ENCODE measurements at places on chromosomes 2 and 18.
A peak's percentile ranks its signal among the peaks of the same experiment; 100 is the strongest.

DNA sequence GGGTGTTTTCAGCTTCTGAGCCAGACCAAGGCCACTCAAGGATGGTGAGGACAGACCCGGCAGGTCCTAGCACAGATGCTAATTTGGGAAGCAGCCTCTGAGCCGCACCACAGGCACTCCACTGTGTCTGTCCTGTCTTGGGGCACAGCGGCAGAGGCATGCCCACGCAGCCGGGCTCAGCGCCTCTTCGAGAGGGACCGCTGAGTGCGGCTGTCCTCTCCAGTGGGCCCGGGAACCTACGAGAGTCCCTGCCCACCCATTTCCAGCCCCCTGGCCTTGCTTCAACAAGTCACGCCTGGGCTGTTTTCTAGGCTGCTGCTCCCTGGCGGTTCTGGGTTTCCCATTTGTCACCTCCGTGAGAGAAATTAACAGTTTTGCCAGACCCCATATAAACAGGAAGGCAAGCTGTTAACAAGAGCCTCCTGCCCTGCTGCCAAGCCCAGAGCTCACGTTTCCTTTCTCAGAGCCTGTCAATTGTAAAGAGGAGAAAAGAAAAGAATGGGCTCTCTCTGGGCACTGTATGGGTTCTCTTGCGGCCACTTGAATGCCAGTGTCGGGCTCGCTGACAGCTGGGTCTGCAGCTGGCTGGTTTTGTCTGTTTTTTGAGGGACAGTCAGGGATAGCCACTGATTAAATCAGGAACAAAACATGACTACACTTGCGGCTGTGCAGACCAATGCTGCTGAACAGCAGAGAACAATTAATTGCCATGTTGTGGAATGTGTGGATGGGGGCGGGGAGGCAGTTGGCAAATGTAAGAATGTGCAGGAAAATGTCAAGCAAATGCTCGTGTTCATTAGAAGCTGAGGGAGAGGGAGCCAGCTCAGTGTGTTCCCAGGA is 30.6 kb downstream of the TMEM17 start:
- ATAC-seq = peak; percentile 27

DNA sequence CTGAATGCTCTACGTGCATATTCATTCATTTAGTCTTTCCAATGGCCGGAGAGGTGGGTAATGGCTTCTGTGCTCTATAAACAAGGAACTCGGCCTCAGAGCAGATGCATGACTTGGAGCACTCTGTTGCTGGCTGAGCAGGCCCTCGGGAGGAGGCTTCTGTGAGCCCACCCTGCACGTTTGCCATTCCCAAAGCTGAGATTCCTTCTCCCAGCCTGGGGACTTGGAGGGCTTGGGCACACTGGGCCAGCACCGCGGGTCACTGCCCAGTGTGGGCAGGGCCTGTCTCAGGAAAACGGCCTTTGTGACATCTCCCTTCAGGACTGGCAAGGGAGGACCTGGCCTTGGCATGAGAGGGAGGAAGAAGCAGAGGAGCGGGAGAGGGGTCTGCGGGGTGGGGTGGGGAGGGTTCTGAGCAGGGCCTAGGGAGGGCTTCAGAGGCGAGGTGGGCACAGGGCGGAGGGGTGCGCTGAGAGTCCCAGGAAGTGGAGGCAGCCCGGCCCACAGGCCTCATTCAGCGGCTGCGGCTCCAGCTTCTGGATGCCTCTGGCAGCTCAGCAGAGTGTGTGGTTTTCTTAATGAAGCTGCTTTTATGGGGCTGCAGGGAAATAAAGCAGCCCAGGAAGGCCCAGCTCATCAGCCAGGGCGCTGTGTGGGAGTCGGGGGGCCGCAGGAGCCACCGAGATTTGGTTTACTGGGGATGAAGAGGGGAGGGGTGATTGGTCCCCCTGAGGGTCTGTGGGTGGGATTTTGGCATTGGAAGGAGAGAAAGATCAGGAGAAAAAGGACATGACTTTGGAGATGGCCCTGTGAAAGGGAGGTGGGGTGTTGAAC is 51.7 kb upstream of the OTOF start:
- no peak for ATAC-seq

DNA sequence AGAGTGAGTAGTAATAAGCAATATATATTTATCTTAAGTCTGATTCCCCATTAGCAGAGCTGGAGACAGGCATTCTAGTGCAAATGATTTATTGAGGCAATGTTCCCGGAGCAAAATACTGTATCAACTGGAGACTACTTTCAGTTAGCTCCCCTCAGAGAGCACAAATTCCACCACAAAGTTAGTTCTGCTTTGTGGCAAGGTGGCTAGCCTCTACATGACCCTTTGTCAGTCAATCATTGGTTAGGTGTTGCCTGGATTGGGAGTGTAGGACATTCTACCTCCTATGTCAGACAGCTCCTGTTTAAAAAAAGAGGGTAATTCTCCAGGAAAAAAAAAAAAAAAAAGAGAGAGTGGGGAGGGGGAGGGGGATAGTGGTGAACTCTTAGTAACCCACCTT is 402.2 kb downstream of the NR4A2 start:
- no peak for ATAC-seq

DNA sequence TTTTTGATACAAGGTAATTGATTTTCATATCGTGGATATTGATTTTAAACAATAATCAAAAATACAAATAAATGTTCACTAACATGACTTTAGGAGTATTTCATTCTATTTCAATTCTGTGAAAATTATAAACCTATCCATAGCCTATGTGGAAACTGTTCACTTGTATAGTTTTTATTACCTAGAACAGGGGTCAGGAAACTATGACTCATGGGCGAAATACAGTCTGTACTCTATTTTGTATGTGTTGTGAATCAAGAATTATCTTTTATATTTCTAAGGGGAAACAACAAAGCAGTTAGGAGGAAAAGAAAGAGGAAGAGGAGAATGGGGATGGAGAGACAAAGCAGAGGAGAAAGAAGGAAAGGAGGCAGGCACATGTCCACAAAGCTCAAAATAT is 181.7 kb upstream of the VRK2 start:
- no peak for ATAC-seq

GRCh38 chr2:1937066-1937465 is 192.8 kb upstream of the PXDN start:
- ATAC-seq = no peak

- ATAC-seq = no peak
Observed at GRCh38 chr2:59583173-59583765, 970.2 kb downstream of the BCL11A start.

DNA sequence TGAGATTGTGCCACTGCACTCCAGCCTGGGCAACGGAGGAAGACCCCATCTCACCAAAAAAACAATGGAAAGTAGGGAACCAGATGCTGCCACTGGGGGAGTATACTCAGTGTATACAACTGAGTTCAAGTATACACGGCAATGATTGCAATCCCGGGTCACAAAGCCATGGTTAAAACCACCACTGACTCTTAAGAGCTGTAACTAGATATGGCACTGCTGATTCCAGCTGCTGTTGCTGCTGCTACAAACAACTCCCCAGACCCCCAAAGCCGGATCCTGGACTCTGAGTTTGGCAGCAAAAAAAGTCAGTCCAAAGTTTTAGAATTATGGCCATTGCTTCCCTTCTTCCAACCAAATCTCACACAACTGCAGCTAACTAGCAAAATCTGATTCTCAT is 43.7 kb upstream of the COX7A2L start:
- no peak for ATAC-seq

DNA sequence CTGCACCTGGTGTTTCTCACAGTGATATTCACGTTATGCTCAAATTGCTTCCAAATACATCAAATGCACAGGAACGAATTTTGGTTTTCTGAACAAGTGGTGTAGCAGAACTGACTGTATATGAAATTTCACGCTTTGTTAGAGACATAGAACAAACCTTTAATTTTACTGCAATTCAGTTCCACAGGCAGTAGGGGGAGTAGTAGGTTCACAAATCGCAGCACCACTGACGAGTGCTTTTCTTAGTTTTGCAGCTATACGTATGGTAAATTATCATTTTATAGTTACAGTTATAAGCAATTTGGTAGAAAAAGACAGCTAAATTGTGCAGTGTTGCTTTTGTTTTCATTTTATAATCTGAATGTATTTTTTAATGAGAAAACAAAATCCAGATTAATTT is 113.3 kb downstream of the KIAA1328 start:
- no peak for ATAC-seq

- no peak for ATAC-seq
Observed at GRCh38 chr2:187504312-187504921, 49.8 kb downstream of the TFPI start.

GRCh38 chr2:196162586-196163175 is 8.7 kb downstream of the STK17B start:
- ATAC-seq = no peak

GRCh38 chr2:47697000-47697601 is 85.8 kb upstream of the MSH6 start:
- ATAC-seq = no peak

DNA sequence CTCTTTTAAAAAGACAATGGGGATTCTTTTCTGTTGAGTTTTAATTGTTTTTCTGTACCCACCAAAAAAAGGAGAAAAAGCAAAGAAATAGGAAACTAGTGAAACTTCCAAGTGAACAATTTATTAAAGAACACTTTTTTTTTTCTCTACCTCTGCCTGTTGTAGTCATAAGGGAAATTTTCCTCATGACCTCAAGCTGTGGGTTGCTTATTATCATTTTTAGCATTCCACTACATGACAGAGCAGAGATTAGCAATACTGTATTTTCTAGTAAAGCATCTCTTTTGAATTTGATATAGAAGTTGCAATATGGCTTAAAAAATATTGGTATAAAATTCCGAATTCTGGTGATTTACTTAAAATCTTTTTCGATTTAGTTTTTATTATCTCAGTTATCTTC is 87.9 kb upstream of the LRRTM1 start:
- ATAC-seq = no peak

GRCh38 chr2:226977775-226978190 is 141.9 kb downstream of the RHBDD1 start:
- ATAC-seq = no peak

DNA sequence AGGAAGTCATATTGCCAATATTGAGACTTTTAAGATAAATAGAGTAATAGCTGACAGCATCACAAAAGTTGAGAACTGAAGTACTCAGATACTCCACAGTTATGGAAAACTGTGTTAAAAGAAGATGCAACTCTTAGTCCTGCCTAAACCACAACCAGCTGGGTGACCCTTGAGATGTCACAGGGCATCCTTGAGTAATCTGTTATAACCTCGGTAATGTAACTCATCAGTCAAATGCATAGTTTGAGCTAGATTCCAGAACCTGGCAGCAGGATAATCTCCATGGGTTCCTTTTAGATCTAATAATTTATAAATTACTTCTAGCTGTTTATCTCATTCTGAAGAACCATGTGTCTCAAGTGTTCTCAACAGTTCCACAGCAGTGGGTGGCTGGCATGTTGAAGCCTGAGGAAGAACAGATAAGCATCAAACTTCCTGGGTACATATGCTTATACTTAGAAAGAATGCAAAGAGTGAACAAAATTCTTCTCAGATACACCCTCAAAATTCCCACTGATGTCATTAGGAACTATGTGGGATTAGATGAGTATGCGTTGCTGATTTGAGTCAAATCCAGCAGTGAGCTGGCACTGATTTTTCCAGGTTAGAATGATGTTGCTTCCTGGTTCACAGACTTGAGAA is 304.1 kb upstream of the ERBB4 start:
- ATAC-seq = no peak

DNA sequence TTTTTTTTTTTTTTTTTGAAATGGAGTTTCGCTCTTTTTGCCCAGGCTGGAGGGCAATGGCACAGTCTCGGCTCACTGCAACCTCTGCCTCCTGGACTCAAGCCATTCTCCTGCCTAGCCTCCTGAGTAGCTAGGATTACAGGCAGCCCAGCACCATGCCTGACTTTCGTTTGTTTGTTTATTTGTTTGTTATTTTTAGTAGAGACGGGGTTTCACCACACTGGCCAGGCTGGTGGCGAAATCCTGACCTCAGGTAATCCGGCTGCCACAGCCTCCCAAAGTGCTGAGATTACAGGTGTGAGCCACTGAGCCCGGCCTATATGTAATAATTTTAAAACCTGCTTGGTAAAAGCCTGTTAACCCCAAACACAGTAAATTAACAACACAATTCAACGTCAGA is 435.7 kb downstream of the LRRTM4 start:
- no peak for ATAC-seq

GRCh38 chr2:26627350-26628105 is 13.6 kb downstream of the CIB4 start:
- no peak for ATAC-seq

GRCh38 chr2:172998547-172999272 is 76.9 kb upstream of the MAP3K20 start:
- no peak for ATAC-seq

DNA sequence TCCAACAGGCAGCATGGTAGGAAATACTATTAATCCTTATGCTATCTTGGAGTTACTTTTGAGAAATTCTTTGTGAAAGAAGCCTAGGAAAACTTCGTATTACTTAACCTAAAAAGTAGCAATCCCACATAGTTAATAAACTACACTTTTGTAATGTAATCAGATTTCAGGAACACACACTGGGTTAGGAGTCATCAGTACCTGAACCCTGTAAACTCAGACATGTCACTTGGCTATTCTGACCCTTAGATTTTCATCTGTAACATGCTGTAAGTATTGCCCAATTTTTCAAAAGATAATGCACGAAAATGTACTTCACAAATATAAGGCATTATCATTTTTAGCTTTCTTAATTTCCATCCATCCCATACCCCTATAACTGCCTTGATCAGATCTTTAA is 39.0 kb downstream of the KIDINS220 start:
- no peak for ATAC-seq

GRCh38 chr2:149152469-149152953 is 114.0 kb downstream of the LYPD6B start:
- ATAC-seq = no peak

- ATAC-seq = no peak
Observed at GRCh38 chr18:21851327-21851961, 110.9 kb downstream of the MIB1 start.

DNA sequence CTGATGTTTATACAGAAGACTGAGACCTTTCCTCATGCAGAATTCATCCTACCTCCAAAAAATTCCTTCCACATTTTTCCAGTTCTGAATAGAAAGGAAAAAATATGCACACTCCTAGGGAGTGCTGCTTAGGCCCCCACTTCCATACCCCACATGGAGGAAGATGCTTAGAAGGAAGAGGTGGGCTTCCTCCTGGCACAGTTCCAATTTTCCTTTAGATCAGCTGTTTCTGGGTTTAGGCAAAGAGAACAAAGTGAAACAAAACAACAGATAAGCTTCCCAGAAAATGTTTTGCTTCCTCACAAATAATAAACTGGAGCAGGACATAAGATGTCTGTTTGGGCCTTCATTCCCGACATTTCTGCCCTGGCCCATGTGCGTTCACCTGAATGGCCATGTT is 172.6 kb downstream of the PRPF40A start:
- no peak for ATAC-seq

DNA sequence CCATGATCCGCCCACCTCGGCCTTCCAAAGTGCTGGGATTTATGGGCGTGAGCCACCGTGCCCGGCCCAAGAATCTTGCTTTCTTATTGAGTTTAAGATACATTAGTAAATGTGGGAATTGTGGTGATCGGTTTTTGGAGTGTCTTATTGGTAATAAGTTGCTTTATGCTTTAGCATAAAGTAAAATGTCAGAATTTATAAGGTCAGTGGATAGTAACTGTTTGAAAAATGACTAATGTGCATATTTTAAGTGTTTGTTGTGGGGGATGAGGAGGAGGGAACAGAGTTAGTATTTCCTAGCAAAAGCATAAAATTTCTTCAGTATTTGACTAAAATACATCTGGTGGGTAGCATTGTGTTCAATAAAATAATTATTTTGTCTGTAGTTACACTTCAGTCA is 77.4 kb downstream of the SLC39A10 start:
- ATAC-seq = no peak

- ATAC-seq = no peak
Observed at GRCh38 chr18:8978394-8978793, 124.1 kb upstream of the NDUFV2 start.

- ATAC-seq = no peak
Observed at GRCh38 chr2:169080250-169081069, 11.1 kb downstream of the DHRS9 start.

- no peak for ATAC-seq
Observed at GRCh38 chr2:60495041-60495625, 58.3 kb downstream of the BCL11A start.
